ENCODE measurements at places on chromosomes 7 and 10.

GRCh38 chr10:24415455-24416125 lies 206.7 kb downstream of the KIAA1217 start:
- no peak for DNase-seq

- no peak for DNase-seq
Measured at GRCh38 chr7:93544691-93545090, 29.8 kb downstream of the CALCR start.

GRCh38 chr7:27961255-27961654 lies 219.3 kb downstream of the JAZF1 start:
- peak; percentile 35 for DNase-seq

- peak; percentile 45 for DNase-seq
Measured at GRCh38 chr7:55245271-55245723, 119.8 kb upstream of the LANCL2 start.

GRCh38 chr10:127578259-127578960 lies 29.3 kb downstream of the NPS start:
- no peak for DNase-seq

DNA sequence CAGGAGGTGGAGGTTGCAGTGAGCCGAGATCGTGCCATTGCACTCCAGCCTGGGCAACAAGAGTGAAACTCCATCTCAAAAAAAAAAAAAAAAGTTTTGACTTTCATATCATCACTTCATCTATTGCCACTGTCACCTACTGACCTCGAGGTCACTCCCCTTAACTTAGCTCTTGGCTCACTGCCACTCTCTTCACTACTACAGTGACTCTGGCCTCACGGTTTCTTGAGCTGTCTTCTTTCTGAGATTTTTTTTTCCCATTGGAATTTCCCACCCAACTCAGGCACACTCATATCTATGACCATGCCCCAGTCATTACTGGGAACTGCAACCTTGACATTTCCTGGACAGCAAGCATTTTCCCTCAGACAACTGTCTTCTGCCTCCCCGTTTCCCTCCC lies 42.6 kb upstream of the C7orf33 start:
- no peak for DNase-seq
